CD4-positive, CD25-positive, alpha-beta regulatory T cell (primary cell): ENCODE measurements at places on chromosomes 16 and 17.
A peak's percentile ranks its signal among the peaks of the same experiment; 100 is the strongest.

- no peaks in the 10 kb centered on the region for H3K4me1 ChIP-seq
- no peak overlapping the region for H3K4me3 ChIP-seq
- no peaks in the 10 kb centered on the region for H3K27me3 ChIP-seq
- peaks cover 81% of the 10 kb centered on the region for H3K36me3 ChIP-seq
- no peak overlapping the region for H3K27ac ChIP-seq
Observed at GRCh38 chr16:71758293-71758760, 33.8 kb upstream of the PHLPP2 start.

DNA sequence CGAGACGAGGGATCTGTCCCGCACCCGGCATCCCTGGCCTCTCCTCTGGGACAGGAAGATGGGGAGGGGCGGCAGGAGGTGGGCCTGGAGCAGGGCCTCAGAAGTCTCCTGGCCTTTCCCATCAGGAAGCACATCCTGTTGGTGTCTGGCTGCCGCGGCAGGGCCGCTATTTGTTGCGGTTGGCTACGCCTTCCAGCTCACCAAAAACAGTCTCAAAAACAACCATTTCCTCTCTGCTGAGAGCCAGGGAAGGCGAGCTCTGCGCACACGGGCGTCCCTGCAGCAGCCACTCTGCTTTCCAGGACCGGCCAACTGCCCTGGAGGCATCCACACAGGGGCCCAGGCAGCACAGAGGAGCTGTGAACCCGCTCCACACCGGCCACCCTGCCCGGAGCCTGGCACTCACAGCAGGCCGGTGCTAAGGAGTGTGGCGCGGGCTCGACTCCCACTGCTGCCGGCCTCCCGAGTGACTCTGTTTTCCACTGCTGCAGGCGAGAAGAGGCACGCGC lies at the start of gene TMEM204:
Gene TMEM204 (plus strand): TSS at position 224 of the 509 bp plus-strand sequence. CDS start 610 bp downstream, outside the sequence.
- no peaks in the 10 kb centered on the region for H3K27me3 ChIP-seq
- peaks cover 49% of the 10 kb centered on the region for H3K4me1 ChIP-seq
- peak within 1 kb of the TSS; percentile 52 for H3K27ac ChIP-seq
- H3K36me3 ChIP-seq: peaks cover 18% of the 10 kb centered on the region
- peak; percentile 33 for DNase-seq
- peak within 1 kb of the TSS; percentile 82 for H3K4me3 ChIP-seq

DNA sequence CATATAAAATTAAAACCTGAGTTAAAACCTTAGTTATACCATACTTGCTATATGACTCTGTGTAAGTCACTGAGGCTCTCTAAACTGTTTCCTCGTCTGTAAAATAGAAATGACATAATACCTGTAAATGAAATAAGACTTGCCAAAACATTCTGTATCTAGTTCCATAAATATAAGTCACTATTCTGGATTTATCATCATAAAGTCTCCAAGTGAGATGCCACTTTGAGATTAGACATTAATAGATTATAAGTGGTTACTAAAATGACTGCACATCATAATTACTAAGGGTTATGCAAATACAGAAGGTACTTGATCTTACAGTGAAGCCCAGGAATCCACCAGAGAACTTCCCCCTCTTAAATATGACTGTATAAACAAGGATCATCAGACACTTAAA lies 12.0 kb upstream of the BRIP1 start:
- no peaks in the 10 kb centered on the region for H3K27me3 ChIP-seq
- no peaks in the 10 kb centered on the region for H3K4me1 ChIP-seq
- DNase-seq: no peak
- no peak overlapping the region for H3K4me3 ChIP-seq
- H3K27ac ChIP-seq: no peak overlapping the region

DNA sequence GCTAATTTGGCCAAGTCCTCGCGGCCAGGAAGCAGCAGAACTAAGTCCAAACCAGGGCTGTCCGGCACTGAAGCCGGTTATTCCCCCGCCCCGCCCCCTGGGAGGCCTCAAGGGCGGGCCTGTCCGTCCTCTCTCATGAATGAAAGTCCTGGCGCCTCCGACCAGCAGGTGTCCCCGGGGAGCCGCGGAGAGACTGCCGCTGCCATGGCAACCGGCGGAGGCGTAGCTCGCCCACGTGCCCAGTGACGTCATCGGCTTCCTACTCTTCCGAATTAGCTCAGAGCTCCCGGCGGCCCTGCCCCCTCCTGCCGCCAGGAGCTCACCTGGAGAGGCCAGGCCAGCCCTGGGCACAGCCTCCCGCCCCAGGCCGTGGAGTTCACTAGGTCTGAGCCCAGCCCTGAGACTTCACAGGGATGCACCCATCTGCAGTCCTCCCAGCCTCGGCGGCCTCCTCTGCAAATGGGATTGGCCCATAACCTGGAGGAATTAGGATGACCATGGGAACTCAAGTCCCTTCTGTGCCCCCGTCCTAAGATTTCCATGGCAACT lies 1.3 kb downstream of the SPATA2L start:
- H3K4me3 ChIP-seq: peak overlapping the region; percentile 57
- H3K4me1 ChIP-seq: peaks cover 41% of the 10 kb centered on the region
- no peaks in the 10 kb centered on the region for H3K27me3 ChIP-seq
- no peaks in the 10 kb centered on the region for H3K36me3 ChIP-seq
- H3K27ac ChIP-seq: peak overlapping the region; percentile 88
- peak; percentile 94 for DNase-seq

DNA sequence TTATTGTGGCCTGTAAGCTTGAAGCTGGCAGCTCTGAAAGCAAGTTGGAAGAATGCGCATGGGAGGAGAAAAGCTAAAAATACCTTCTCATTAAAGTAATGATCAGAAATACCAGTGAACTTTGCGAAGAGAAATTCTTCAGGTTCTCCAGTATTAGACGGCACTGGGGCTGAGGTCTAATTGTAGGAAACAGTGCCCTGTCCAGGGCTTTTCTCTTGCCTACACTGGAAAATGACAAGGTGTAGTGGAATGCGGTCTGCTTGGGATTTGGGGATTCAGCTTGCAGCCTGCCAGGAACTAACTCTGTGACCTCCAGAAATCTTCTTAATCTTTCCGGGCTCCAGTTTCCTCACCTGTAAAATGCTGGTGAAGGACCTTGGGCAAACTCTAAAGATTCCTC lies 53.3 kb upstream of the KCNJ16 start:
- no peaks in the 10 kb centered on the region for H3K36me3 ChIP-seq

- no peaks in the 10 kb centered on the region for H3K36me3 ChIP-seq
- no peak overlapping the region for H3K4me3 ChIP-seq
- no peaks in the 10 kb centered on the region for H3K27me3 ChIP-seq
- no peaks in the 10 kb centered on the region for H3K4me1 ChIP-seq
- DNase-seq: no peak
Observed at GRCh38 chr16:12680531-12680930, 123.2 kb downstream of the CPPED1 start.

GRCh38 chr17:7019839-7020519 lies 2.9 kb upstream of the BCL6B start:
- no peak for DNase-seq
- H3K4me3 ChIP-seq: no peak overlapping the region
- H3K27ac ChIP-seq: no peak overlapping the region
- H3K27me3 ChIP-seq: no peaks in the 10 kb centered on the region
- H3K36me3 ChIP-seq: peaks cover 3% of the 10 kb centered on the region

GRCh38 chr17:1275962-1276736 lies 3.3 kb upstream of the TRARG1 start:
- H3K27me3 ChIP-seq: no peaks in the 10 kb centered on the region
- H3K4me1 ChIP-seq: peaks cover 6% of the 10 kb centered on the region
- H3K36me3 ChIP-seq: no peaks in the 10 kb centered on the region
- peak; percentile 67 for DNase-seq
- no peak overlapping the region for H3K27ac ChIP-seq
- H3K4me3 ChIP-seq: no peak overlapping the region

- no peaks in the 10 kb centered on the region for H3K27me3 ChIP-seq
- no peak overlapping the region for H3K27ac ChIP-seq
- peak; percentile 52 for DNase-seq
Observed at GRCh38 chr16:67000384-67001351, 12.3 kb downstream of the CES4A start.

DNA sequence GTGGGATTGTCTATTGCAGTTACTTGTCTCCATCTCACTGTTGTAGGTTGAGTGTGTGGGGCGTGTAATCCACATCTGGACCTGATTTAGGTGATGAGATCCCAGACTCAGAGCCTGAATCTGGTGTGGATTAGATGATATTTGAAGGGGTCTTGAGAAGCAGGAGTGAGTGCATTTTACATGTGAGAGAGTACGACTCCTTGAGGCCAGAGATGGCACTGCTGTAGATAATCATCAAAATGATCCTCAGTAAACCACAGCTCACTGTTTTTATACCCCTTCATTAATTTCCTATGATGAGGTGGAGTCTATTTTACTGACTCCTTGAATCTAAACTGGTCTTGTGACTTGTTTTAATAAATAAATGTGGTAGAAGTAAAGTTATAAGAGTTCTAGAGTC lies 732.5 kb downstream of the KCNJ2 start:
- H3K4me3 ChIP-seq: no peak overlapping the region
- H3K4me1 ChIP-seq: no peaks in the 10 kb centered on the region
- no peak overlapping the region for H3K27ac ChIP-seq
- H3K27me3 ChIP-seq: no peaks in the 10 kb centered on the region

DNA sequence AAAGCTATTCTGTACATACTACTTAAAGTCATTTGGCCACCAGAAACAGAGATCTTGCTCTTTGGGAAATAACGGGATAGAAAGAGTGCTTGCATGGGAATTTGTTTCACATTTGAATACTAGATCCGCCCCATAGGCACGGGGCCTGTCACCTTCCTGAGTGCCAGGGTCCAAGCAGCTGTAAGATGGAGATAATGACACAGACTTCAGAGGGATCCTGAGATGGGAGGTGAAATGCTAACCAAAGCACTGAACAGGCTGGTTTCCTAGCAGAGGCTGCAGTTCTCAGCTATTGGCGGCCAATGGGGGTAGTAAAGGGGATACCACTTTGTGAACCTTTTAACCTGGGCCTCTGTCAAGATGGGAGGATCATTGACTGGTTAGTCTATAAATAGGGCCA lies 225.4 kb downstream of the IRF8 start:
- H3K27ac ChIP-seq: no peak overlapping the region
- H3K27me3 ChIP-seq: no peaks in the 10 kb centered on the region
- H3K36me3 ChIP-seq: no peaks in the 10 kb centered on the region
- no peak overlapping the region for H3K4me3 ChIP-seq

- DNase-seq: no peak
- H3K27me3 ChIP-seq: no peaks in the 10 kb centered on the region
- H3K27ac ChIP-seq: no peak overlapping the region
- H3K36me3 ChIP-seq: no peaks in the 10 kb centered on the region
- no peak overlapping the region for H3K4me3 ChIP-seq
Observed at GRCh38 chr16:15521390-15521757, 87.0 kb downstream of the BMERB1 start.

DNA sequence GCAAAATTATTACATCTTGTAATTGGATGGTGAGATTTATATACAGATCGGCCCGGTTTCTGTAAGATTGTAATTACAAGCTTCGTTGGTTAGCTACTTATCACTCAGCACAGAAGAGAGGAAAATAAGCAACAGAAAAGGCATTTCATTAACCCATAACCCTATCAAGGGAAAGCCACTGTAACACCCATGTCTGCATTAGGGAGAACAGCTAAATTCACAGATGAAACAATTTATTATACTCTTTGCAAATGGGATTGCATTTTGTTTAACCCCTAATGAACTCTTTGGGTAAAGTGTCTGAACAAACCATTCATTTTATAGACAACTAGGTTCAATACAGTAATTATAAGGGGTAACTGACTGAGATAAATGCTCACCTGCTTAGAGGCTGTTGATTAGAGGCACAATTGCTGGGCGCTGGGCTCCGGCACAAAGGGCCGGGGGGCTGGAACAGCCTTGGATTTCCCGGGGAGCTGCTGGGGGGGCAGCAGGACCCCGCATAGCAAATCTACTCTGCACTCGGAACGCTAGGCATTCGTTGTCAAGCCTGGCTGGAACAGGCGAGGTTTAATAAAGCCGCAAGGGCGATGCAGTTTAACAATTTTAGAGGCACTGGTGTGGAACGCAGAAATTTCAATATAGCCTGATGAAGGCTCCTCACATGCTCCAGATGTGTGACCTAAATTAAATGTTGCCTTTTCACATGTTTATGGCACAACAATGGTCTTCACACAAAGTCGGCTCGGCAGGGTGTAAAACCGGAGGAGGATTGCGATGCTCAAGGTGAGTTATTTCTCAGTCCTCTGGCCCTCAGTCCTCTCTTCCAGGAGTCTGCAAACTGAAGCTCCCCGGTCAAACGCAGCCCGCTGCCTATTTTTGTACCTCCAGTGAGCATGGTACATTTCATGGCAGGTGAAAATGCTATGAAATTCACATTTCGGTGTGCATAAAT lies 134.0 kb upstream of the IRX6 start:
- H3K4me1 ChIP-seq: no peaks in the 10 kb centered on the region
- no peaks in the 10 kb centered on the region for H3K27me3 ChIP-seq
- no peak overlapping the region for H3K4me3 ChIP-seq

DNA sequence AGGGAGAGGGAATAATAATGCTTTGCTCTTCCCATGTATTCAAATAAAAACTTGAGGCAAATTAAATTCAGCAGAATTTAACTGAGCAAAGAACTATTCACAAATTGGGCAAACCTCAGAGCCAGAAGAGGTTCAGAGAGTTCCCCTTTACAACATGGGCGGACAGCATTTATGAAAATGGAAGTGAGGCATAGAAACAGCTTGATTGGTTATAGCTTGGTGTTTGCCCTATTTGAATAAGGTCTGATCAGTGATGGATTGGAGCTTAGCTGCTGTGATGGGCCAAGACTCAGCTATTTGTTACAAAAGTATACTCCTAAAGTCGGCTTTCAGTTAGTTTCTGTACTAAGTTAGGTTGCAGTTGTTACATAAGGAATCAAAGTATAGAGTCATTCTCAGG lies 63.0 kb downstream of the TMEM100 start:
- no peak for DNase-seq
- peaks cover 3% of the 10 kb centered on the region for H3K27me3 ChIP-seq
- no peak overlapping the region for H3K4me3 ChIP-seq
- no peak overlapping the region for H3K27ac ChIP-seq
- H3K36me3 ChIP-seq: no peaks in the 10 kb centered on the region
